ENCODE measurements at places on chromosomes 3 and 15. TPM values are rescaled to one million over a fixed set of nuclear protein-coding genes. Genes with fewer than 3 reads are reported as not detected.

The MAGEL2 gene
- total RNA-seq, result 0.40 TPM

- no peak for DNase-seq
Measured at GRCh38 chr3:31132132-31132769, 237.8 kb upstream of the GADL1 start.

DNA sequence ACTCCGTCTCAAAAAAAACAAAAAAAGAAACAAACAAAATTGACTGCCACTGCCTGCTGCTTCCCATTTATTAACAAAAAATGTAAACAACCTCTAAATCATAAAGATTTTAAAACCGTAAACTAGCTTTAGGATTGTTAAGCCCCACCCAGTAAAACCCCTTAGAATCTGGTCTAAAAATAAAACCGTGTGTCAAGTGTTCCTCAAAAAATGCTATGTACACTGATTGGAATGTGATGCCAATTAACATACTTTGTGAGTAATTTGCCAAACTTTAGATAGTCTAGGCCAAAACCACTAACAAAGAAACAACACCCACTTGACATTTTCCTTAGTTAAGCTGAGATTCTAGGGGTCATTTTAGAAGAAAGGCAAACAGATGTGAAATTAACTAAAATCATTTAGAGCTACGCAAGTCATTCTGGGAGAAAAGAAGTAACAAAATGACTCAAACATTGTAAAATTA is 5.3 kb downstream of the RAF1 start:
- no peak for DNase-seq

- no peak for DNase-seq
Measured at GRCh38 chr3:176521531-176522175, 675.6 kb downstream of the TBL1XR1 start.

GRCh38 chr3:38986901-38987300 is 64.8 kb downstream of the SCN11A start:
- DNase-seq, result no peak

- DNase-seq, result no peak
Measured at GRCh38 chr3:56800130-56800831, 1.5 kb downstream of the ARHGEF3 start.

The TCF12 gene
- 112 TPM for total RNA-seq

- DNase-seq, result no peak
Measured at GRCh38 chr3:154943981-154944380, 136.1 kb upstream of the MME start.

DNA sequence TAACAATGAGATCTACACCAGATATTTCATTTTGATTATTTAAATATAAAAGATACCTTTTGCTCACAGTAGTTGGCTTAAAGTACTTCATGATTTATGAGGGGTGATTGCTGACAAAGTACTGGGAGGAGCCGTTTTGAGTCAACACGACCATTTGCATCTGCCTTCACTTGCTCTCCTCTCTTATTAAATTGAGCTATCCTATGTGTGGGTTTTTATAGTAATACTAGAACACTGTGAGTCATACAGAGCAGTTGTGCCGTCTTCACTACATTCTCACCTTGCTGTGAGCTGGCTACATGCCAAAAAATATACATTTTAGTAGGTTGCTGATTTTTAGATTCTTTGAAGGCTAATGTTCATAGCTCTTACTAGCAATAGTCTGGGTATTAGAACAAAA is 161.2 kb downstream of the ALCAM start:
- DNase-seq, result no peak

DNA sequence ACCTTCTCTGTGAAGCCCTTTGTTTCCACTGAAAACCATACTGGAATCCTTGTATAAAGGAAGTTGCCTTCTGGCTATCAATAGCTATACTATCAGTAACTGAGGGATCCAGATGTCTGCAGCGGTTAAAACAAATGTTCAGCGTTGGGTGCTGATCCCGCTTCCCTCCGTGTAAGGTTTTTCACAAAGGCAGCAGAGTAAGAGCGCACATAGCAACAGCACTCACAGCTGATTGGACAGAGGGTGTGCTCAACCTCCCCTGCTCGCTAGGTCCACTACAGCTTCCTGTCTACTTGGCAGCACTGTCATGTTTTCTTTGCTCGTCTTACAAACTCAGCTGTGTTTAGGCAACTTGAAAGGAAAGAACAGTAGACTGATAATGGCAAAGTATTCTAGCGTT is 27.3 kb downstream of the ATOSA start:
- DNase-seq, result peak; percentile 74

DNA sequence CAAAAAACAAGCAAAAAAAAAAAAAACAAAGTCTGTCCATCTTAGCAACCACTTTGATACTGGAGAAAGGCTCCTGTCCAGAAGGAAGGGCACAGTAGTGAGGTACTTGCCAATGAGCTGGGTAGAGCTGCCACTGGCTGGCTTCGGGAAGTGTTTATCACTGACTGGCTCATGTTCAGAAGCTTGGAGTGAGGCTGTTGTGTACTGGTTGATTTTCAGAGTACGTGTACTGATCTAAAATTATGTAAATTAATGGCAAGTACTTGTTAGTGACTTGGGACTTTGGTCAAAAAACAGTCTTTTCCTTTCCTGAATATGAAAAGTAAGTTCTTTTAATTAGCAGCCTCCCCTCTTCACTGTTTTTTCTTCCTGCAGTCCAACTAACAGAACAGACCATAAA is 979 bp upstream of the ZNF621 start:
- DNase-seq, result no peak

DNA sequence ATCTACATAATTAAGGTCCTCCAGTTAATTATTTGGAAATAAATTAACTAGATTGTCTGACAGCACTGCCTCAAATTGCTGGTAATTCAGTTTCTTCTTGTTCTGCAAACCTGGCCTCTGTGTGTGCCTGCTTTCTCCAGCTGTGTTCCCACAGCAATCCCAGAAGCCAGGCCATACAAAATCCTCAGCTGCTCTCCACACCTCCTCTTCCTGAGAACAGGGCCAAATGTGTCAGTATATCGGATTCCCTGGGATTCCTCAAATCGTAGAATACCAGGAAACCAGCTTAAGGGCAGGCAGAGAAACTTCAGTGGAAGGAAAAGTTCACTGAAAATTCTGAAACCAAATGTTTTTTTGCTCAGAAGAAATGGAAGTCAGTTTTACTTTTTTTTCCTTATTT is 261.4 kb downstream of the ZMAT3 start:
- DNase-seq, result no peak

GRCh38 chr15:82184776-82185175 is 77.8 kb downstream of the EFL1 start:
- DNase-seq, result no peak

DNA sequence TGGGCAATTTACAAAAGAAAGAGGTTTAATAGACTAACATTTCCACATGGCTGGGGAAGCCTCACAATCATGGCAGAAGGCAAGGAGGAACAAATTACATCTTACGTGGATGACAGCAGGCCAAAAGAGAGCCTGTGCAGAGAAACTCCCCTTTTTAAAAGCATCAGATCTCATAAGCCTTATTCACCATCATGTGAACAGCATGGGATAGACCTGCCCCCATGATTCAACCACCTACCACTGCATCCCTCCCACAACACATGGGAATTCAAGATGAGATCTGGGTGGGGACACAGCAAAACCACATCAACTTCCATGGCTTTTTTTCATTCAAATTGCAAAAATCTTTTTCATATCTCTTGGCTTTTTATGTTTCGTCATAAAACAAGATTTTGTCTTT is 67.6 kb upstream of the GADL1 start:
- DNase-seq, result no peak

The UCN2 gene
- total RNA-seq, result not detected

DNA sequence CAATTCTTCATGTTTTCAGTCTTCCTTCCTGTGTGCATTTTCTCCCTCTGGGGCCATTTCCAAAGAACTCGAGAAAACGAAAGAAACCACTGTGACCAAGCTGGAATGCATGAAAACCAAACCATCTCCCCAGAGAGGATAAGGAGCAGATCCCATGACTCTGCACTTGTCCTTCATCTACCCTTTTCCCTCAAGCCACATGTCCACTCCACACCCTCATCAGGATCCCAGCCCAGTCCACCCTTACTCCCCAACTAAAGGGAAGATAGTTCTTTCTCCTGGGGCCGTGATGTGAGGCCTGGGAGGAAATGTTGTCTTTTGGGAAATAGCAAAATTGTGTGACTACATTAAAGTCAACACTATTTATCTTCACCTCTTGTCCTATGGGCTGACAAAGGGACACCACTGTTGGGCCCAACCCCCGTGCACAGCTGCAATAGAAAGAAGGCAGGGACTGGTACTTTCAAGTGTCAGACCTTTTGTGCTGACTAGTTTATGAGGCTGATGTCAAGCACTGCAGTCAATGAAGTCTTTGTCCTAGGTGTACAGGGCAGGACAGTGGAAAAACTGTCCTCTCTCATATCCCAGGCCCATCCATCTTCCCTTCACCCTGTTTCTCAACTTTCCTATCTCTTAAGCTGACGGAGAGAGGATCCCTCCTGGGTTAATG is 487.1 kb upstream of the NR2F2 start:
- DNase-seq, result no peak

- no peak for DNase-seq
Measured at GRCh38 chr15:33641069-33641468, 327.2 kb upstream of the CHRM5 start.

DNA sequence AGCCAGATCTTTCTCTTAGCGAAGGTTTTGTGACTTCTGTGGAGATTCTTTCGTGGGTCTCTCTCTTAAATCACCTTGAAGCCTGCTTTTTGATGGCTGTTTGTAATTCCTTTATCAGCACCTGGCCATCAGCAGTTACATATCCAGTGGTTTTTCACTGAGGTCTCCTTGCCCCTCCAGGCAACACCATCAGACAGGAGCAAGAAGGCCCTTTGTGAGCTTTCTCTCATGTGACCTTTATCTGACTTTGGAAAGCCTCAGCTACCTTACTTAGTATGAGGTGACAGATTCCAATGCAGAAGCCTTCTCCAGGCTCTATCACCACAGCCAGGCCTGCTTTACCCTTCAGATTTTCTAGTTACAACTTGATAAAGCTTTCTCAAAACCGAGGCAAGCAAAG is 30.0 kb upstream of the P3H2 start:
- DNase-seq, result no peak

The CYP8B1 gene
- total RNA-seq, result 2.8 TPM

The NUSAP1 gene
- total RNA-seq, result 9.1 TPM

DNA sequence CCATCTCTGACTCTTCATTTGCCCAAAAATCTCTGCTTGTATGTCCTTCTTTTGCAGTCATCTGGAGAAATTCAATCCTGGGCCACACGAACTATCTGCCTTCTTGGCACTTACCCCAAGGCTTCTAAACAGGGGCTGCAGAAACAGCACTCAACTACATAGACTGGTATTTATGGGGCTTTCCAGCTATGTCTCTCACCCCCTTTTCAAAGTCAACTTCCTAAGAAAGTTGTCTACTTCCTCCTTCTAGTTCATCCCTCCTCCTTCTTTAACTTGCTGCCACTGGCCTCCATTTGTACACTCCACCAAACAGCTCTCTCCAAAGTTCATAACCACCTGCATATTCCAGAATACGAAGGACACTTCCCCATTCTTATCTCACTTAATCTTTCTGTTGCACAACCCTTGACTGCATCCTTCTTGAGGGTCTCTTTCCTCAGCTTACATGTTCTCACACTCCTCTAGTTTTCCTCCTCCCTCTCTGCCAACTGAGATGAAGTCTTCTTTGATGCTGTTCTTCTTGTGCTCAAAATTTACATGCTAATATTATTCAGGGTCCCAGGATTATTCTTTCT is 55.2 kb downstream of the PLD1 start:
- DNase-seq, result no peak

DNA sequence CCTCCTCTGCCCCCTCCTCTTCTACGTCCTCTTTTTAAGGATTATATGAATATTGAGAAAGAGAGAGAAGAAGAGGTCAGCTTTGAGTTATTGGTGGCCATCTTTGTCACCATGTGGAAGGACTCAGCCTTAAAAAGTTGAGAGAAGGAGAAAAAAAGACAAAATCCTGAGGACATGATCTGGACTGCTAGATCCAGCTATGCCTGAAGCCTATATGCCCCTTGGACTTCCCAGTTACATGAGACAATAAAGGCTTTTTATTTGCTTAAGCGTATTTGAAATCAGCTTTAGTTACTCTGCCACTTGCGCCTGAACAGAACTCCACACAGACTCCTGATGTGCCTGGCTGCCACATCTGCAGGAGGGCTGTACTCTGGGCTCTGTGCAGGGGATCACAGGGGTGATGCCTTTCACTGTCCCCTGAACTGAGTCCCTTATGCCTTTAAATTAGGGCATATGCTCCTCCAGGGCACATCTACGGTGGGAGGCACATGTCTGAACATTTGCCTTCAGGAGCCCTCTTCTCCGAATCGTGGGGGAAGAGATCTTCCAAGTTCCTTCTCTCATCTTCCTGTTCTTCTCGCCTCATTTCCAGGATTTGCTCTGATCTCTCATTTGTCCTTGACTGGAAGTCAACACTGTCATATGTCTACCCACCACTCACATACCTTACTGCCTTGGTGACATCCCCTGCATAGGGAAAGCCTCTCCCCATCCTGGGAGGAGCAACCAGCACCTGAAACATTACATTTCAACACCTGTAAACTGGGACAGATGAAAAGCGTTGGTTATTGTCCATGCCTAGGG is 14.0 kb upstream of the PLA2G4E start:
- no peak for DNase-seq

The PAQR9 gene
- 0.32 TPM for total RNA-seq

The FBXO40 gene
- total RNA-seq, result 0.03 TPM

DNA sequence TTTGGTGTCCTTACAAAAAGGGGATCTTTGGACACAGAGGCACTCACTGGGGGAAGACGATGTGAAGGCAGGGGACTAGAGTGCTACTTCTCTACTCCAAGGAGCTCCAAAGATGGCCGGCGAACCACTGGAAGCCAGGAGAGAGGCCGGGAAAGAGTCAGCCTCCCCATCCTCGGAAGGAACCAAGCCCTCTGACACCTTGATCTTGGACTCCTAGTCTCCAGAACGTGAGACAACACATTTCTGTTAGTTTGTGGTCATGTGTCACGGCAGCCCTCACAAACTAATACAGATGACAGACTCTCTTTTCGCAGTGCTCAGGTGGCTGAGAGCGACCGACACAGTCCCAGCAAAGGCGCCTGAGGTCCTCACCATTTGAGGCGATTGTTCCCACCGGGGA is 24.4 kb upstream of the ATP2B2 start:
- DNase-seq, result no peak

The ITIH1 gene
- total RNA-seq, result 4.8 TPM

- no peak for DNase-seq
Measured at GRCh38 chr3:129575997-129576384, 30.5 kb downstream of the PLXND1 start.

- DNase-seq, result no peak
Measured at GRCh38 chr3:132001036-132001435, 33.8 kb downstream of the CPNE4 start.

DNA sequence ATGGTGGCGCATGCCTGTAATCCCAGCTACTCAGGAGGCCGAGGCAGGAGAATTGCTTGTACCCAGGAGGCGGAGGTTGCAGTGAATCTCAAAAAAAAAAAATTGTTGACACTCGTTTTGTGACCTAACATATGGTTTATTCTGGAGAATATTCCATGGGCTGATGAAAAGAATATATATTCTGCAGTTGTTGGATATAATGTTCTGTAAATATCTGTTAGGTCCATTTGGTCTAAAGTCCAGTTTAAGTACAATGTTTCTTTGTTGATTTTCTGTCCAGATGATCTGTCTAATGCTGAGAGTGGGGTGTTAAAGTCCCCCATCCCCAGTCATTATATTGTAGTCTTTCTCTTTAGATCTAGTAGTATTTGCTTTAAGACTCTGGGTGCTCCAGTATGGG is 15.6 kb downstream of the IL20RB start:
- no peak for DNase-seq

GRCh38 chr3:12705981-12706380 is 42.1 kb upstream of the RAF1 start:
- no peak for DNase-seq

Measured in mucosa of gallbladder (tissue), 1 donor.